ENCODE measurements at places on chromosomes 16 and 17. TPM values are rescaled to one million over a fixed set of nuclear protein-coding genes. Genes with fewer than 3 reads are reported as not detected.

P2RX1 gene
- 2.6 TPM for total RNA-seq

HOXB6 gene
- 4.5 TPM for total RNA-seq

PRSS36 gene
- total RNA-seq: 6.5 TPM

CASKIN2 gene
- 18.7 TPM for total RNA-seq

DNA sequence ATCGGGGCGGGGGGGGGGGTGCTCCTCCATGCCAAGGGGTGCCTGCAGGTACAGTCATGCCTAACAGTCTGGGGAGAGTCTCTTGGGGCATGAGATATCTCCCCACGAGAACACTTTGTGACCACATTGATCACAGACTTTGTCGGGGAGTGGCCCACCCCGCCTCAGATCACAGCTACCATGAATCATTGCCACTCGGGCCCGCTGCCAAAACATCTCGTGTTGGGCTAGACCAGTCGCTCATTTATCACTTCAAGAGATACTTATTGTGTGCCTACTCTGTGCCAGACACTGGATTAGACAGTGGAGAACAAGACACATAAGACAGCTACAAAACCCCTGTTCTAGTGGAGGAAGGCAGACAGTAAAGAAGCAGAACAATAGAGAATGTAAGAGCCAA is 72.6 kb downstream of the CLEC16A start:
- DNase-seq: peak; percentile 94

GRCh38 chr16:65601781-65602180 is 479.9 kb upstream of the CDH11 start:
- no peak for DNase-seq
